ENCODE measurements at places on chromosomes 13 and 19.

DNA sequence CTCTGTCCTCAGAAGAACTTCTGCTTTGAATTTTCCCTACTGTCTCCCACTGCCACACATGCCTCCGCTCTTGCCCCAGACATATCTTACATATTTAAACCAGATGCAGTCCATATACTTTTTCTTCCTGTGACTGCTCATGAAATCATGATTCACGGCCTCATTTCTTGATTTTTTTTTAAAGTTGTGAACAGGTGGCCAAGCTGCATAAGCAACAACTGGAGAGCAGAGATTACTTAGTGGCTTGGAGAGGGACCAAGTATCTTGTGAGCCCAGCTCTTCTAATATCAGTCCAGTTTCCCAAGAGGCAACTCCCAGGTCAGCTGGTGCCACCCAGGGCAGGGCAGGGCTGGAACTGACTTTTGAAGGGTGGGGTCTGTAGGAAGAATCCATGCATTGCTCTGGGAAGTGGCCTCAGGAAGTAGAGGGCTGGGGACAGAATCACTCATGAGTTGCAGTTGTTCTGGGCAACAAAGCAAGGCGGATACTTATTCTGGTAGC lies 152.4 kb downstream of the LMO7 start:
- no peak for DNase-seq

DNA sequence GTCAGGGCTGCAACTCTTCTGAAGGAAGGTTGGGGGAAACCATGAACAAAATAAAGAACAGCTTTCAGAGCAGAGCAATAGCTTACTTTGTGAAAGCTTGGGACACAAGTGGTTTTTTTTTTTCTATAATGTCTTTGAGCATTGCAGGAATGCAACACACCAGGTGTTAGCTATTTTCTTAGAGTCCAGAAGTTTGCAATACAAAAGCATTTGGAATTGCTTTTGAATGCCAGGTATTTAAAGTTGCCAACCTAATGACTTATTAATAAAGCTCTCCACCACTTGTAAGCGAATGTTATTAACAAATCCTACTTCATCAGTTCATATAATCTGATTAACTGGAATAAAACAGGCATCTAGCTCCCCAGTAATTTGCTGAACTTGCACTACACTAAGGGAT lies 172.6 kb downstream of the NUFIP1 start:
- DNase-seq: no peak

GRCh38 chr19:48826606-48827020 lies 9.7 kb downstream of the HSD17B14 start:
- DNase-seq: no peak

GRCh38 chr19:32595491-32595890 lies 14.5 kb downstream of the PDCD5 start:
- DNase-seq: no peak

DNA sequence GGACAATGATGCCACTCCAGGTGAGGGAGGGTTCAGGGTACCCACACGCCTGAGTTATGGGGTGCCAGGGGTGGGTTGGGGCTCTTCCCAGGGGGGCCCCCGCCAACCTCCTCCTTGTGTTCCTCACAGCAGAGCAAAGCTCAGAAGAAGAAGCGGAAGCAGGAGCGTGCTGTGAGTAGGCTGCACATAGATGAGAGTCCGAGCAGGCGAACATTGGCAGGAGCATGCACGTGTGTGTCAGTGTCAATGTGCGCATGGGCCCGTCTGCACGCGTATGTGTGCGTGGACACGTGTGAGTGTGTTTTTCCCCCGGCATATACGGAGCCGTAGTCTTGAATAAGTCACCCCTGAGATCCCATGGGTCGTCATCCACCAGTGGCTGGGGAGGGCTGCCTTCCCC lies 12.4 kb upstream of the USE1 start:
- DNase-seq: no peak

Measured in stimulated activated CD4-positive, alpha-beta T cell treated with anti-CD3 and anti-CD28 coated beads, Interleukin-1b, Interleukin-23, amount 100 ng/mL, for 24 hours (primary cell).